LNCaP clone FGC (cell line): ENCODE measurements at places on chromosomes 1 and 21.

- DNase-seq = no peak
Measured at GRCh38 chr21:39073717-39074116, 109.5 kb downstream of the PSMG1 start.

GRCh38 chr1:36300526-36300925, 5.6 kb upstream of the SH3D21 start:
- DNase-seq = no peak

DNA sequence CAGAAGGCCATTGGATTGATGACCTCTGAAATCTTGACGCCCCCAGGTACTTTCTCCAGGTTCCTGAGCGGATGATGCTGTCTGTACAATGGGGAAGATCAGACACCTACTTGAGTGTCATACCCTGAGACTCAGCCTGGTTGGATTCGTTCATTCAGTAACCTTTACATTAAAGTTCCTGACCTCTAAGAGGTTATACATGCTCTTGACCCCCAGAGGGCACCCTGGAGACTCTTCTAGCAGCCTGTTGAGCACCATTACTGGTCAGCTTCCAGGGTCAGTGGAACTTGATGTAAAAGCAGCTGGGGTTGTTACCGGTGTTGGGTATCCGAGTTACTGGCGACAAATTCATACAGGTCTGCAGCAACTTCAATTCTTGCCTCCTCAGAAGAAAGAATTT, 114.3 kb upstream of the ZNF678 start:
- no peak for DNase-seq

DNA sequence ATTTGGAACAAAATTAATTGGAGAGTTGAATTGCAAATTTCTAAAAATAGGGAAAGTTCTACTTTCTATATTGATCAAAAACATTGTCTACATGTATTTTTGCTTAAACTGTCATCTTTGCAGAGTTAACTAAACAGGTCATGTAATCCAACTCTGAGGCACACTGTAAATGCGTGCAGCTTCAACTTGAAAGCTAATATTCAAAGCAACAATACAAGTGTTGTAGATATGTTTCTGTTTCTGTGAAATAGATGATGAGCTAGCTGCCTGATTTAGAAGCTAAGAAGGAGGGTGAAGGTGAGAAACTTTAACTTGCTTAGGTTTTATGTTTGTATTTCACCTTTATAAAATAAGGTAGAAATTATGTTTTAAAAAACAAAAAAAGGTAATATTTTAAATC, 77.2 kb downstream of the IVNS1ABP start:
- DNase-seq = no peak

- DNase-seq = no peak
Measured at GRCh38 chr1:232624546-232625281, 5.2 kb downstream of the SIPA1L2 start.

DNA sequence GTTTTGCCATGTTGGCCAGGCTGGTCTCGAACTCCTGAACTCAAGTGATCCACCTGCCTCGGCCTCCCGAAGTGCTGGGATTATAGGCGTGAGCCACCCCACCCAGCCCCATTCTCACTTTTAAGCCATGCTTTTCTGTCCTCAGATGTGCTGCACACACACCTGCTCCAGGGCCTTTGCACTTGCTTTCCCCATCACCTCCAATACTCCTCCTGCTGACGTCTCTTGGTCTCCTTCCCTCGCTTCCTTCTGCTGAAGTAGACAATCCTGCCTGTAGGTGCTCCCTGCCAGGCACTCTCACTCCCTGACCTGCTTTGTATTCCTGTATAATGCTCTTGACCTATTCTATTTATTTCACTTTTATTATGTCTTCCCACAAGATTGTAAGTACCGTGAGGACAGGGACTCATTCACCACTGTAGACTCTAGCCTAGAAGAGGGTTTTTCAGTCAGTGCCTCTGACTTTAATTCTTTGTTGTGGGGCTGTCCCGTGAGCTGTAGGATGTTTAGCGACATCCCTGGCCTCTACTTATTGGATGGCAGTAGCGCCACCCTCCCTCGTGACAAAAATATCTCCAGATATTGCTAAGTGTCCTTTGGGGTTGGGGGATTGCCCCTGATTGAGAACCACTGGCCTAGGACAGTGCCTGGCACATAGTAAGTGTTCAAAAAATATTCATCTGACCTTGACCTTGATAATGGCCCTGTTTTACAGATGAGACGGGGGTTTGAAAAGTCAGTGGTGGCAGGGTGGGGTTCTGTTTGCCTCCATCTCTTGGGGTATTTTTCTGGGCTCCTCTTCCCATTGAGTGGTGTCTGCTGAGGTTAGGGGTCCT, 4.6 kb downstream of the TNFRSF1B start:
- no peak for DNase-seq

GRCh38 chr1:181141431-181141910, 53.0 kb downstream of the IER5 start:
- no peak for DNase-seq

- no peak for DNase-seq
Measured at GRCh38 chr1:2383576-2383975, 7.8 kb downstream of the MORN1 start.

DNA sequence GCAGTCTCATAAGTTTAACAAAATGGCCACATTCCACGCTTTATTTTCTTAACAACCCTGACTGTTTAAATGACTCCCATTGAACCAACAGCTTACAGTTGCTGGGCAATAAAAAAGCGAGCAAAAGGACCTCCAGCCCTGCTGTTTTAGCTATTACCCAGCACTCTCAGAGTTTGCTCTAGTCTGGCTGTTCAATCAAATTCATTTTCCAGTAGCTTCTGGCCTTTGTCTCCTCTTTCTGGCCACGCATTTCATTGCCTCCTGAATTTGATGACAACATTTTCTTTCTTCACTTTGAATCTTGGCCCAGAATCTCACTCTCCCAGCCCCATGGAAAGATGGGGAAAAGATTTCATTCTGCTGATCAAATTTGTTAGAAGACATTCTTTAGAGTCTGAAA, 44.1 kb upstream of the DOCK7 start:
- no peak for DNase-seq

DNA sequence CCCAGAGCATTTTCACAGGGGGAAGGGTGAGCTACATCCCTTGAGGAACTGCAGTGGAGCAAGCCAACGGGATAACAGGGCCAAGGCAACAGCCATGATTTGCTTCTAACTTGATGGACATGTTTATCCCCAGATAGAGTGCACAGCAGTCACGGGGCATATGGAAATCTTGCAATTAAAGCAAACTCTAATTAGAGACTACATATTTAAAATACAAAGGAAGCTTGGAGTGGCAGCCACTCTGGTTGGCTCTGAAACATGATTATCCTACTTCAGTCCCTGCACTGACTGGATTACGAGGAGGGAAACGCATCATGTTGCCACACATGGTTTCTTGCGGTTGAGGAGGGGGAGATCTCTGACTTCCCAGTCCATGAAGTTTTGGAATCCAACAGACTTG, 60.8 kb downstream of the BEND5 start:
- no peak for DNase-seq

GRCh38 chr1:67052741-67053534, 1.0 kb downstream of the SLC35D1 start:
- DNase-seq = no peak

DNA sequence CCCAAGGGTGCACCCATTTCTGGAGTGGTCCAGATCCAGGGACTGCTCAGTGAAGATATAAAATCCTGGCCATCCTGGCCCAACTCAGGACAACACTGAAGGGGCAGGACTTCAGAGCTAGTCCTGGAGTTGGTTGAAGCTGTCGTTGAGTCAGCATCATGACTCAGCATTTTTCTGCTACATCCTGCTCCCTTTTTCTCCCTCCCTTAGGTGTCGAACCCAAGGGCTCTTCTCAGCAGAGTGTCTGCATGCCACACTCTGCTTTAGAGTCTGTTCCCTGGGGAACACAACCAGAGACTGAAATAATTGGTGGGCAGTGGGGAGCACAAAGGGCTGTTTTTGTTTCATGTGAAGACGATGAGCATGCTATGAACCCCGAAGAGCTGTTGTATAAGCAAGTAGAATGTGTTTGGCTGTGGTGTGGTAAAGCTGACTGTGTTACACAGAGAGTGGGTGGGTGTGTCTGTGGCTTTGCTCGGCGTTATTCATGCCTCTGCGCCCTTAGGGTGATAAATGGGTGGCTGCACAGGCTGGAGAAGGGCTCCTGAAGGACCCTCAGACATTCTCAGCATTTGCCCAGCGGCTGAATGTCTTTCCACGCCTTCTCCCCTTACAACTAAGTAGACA, 167.2 kb downstream of the CYYR1 start:
- no peak for DNase-seq

DNA sequence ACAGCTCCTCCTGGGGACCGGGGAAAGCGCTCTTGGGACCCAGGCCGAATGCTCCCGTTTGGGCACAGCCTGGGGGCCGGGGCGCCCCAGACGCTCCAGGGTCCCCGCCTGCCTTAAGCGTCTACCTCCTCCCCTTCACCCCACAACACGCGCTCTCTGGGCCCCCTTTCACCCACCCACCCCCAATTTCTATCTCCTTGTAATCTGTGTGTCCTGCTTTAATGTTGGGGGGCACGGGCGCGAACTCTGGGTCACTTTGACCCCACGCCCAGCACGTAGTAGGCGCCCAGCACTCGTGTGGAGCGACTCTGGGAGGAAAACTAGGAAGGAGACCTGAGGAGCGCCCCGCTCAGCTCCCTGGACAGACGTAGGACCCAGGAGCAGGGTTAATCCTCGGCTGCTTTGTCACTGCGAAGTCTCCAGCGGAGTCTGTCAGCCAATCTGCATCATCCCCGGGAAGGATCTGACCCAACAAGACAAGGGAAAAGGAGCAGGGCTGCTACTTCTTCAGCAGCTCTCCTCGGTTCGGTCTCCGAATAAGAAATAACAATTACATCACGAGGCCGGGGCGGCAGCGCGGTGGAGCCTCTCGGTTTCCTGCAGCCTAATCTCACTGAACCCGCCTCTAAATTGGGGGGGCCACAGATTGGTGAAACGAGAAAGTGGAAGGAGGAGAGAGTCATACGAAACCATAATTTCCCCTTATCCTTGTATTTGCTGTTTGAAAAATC, 757 bp upstream of the NRIP1 start:
- DNase-seq = peak; percentile 74

- no peak for DNase-seq
Measured at GRCh38 chr1:215502081-215502480, 65.0 kb upstream of the KCTD3 start.

- no peak for DNase-seq
Measured at GRCh38 chr1:23369335-23370013, at the start of gene ZNF436. ZNF436 (minus strand) TSS chr1:23369836; CDS start chr1:23368005, 1,831 bp downstream.

GRCh38 chr1:53573522-53573921, 114.3 kb downstream of the DMRTB1 start:
- DNase-seq = no peak
